ENCODE measurements at places on chromosomes 2 and 18.

DNA sequence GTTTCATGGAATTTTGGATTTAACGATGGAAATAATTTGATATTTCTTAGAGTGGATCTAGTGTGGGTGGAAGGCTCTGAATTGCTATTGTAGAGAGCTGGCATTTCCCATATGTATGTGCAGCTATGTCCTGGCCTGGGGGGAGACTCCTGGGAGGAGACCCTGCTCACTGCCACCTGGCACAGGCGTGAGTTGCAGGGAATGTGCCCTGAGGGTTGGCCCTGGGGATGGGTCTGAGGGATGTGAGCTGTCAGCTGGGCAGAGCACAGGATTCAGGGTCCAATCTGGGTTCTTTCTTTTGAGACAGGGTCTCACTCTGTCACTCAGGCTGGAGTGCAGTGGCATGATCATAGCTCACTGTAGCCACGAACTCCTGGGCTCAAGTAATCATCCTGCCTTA lies 120.2 kb downstream of the CLIP4 start:
- no peak for DNase-seq

GRCh38 chr2:231348173-231348572 lies 47.3 kb upstream of the B3GNT7 start:
- DNase-seq = no peak

DNA sequence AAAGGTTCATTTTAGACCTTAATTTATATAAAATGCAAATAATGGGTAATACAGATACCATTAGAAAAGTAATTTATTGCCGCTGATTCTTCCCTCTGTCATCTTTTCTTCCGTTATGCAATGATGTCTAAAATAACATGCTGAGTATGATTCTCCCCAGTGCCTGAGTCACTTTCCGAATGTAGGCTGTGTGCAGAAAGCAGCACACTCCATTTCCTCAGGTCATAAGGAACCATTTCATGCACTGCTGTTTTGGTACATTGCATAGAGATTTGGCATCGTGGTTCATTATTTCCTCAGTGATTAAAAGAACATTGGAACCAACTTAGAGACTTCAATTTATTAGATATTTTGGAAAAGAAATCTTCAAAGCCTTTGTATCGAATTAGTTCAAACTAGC lies 173.5 kb downstream of the CDH2 start:
- DNase-seq = no peak

GRCh38 chr2:110881908-110882307 lies 149.5 kb downstream of the ACOXL start:
- DNase-seq = no peak

DNA sequence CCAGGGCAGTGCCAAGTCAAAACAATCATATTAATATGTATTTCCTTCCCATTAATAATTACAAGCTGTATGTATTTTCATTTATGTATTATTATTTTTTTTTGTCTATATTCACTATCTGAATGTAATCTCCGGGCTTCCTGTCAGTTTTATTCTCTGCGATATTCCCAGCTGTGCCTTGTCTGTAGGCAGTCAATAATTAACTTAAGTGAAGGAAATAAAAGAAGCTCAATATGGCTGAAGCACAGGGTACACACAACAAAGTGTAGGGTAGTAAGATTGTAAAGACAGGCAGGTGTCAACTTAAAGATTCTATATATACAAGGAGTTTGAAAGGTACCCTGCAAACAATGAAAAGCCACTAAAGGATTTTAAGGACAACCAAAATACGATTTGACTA lies 122.9 kb downstream of the ROCK1 start:
- no peak for DNase-seq

DNA sequence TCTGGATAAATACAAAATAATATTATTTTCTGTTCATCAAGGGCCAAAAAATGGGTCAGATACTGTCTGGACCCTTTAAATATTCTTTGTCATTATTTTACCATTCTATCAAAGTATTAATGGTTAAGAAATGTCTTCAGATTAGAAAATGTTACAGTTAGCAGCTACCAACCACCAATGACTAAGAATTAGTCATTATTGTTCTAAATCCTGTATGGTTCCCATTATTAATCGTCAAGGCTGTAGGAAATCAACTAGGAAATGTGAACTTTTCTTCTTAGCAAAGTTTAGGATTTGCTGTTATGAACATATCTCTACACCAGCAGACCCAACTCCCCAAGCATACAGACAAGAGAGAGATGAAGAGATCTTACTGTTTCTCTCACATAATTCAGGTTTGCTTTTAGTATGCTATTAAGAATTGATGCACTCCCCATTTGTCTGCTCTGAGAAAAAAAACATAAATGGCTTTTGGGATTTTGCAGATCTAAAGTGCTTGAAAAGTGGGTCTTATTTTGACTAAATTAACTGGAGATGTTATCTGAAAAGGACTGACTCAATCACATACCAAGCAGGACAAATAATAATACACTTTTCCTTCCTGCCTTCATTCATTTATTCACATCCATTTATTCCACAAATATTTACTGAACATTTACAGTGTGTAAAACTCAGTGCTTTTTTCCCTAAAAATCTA lies 147.7 kb downstream of the PPP1R1C start:
- no peak for DNase-seq

- no peak for DNase-seq
Measured at GRCh38 chr18:32661486-32662299, 111.1 kb downstream of the KLHL14 start.

- no peak for DNase-seq
Measured at GRCh38 chr2:239150125-239151011, 250.5 kb downstream of the HDAC4 start.

GRCh38 chr18:67385455-67385854 lies 131.1 kb downstream of the DSEL start:
- no peak for DNase-seq

- DNase-seq = no peak
Measured at GRCh38 chr2:65450393-65450792, 18.0 kb upstream of the SPRED2 start.

DNA sequence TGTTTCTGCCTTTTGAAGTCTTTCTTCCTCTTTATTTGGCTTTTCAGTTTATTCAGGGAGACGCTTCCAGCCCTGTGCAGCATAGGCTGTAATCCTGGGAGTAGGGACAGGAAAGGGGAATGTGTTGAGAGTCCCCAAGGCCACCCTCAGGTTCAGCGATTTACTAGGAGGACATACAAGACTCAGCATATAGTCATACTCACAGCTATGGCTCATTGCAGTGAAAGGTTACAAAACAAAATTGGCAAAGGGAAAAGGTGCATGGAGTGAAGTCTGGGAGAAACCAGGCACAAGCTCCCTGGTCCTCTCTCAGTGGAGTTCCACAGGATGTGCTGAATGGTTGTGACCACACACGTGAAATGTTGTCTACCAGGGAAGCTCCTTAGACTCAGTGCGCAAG lies 49.6 kb upstream of the ZNF638 start:
- no peak for DNase-seq

DNA sequence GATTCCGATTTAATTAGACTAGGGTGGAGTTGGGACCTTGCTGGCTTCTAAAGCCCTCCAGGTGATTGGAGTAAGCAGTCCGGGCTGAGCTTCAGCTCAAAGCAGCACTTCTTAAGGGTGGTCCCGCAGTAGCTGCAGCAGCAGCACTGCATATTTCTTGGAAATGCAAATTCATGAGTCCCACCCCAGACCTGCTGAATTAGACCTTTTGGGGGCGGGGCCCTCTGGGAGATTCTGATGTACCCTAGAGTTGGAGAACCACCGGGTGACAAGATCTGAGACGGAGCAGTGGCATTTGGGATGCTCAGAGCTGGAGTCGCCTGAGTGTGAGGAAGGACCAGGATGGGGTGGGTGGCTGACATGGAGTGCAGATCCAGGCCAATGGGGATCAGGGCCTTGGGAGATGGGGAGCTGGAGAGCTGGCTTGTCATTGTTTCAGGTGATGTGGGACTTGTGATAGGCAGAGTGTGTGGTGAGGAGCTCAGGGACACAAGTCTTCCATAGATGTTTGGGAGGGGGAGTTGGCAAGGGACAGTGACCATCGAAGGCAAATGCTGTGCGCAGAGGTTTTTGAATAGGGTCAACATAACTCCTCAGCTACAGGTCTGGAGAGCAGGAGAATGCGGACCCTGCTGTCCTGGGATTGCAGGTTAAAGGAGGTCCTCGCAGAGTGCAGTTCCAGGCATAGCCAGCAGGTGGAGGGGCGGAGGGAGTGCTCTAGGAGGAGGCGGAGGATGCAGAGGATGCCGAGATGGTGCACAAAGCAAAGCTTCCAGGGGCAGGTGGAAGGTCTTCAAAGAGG lies 130.9 kb upstream of the RAB12 start:
- DNase-seq = no peak

- DNase-seq = no peak
Measured at GRCh38 chr2:189599245-189599644, 18.7 kb upstream of the SLC40A1 start.
